ENCODE measurements at places on chromosomes 12 and 14.

DNA sequence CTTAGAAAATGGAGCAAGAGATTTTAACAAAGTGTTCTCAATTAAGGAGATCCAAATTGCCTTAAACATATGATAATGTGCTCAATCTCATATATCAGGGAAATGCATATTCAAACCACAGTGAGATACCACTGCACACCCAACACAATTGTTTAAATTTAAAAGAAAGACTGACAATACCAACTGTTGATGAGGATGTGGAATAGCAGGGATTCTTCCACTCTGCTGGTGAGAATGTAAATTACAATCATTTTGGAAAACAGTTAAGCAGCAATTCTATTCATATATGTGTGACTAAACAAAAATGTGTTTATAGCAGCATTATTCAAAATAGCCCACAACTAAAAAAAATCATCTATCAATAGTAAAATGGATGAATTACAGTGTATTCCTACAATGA is 144.2 kb downstream of the KICS2 start:
- DNase-seq = no peak

- DNase-seq = no peak
Measured at GRCh38 chr12:122856999-122857671, 21.9 kb downstream of the HIP1R start.

- DNase-seq = no peak
Measured at GRCh38 chr14:76351941-76352340, 24.0 kb upstream of the ESRRB start.

DNA sequence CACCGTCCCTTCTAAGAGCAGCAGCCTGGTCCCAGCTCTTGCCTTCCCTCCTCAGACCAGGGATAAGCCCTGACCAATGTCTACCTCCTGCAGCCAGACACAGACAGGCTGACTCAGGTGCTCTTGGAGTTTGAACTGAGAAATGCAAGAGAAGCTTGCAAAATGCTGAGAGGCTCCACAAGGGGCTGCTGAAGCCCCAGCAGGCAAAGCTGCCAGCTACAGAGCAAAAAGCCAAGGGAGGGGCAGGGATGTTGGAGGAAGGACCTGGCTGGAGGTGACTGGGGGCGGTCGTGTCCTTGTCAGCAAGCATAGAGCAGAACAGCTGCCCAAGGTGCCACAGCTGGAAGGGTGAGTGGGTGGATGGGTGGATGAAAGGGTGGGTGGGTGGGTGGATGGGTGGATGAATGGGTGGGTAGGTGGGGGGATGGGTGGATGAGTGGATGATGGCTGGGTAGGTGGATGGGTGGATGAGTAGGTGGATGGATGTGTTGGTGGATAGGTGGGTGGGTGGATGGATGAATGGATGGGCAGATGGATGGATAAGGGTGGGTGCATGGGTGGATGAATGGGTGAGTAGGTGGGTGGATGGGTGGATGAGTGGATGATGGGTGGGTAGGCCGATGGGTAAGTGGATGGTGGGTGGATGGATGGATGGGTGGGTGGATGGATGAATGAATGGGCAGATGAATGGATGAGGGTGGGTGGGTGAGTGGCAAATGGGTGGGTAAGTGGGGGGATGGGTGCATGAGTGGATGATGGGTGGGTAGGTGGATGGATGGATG is 4.0 kb upstream of the INF2 start:
- no peak for DNase-seq

- DNase-seq = no peak
Measured at GRCh38 chr12:20421421-20421820, 53.1 kb downstream of the PDE3A start.

- DNase-seq = no peak
Measured at GRCh38 chr12:51519755-51520154, 71.3 kb upstream of the SCN8A start.

- no peak for DNase-seq
Measured at GRCh38 chr12:56157201-56158028, 744 bp upstream of the MYL6 start.

DNA sequence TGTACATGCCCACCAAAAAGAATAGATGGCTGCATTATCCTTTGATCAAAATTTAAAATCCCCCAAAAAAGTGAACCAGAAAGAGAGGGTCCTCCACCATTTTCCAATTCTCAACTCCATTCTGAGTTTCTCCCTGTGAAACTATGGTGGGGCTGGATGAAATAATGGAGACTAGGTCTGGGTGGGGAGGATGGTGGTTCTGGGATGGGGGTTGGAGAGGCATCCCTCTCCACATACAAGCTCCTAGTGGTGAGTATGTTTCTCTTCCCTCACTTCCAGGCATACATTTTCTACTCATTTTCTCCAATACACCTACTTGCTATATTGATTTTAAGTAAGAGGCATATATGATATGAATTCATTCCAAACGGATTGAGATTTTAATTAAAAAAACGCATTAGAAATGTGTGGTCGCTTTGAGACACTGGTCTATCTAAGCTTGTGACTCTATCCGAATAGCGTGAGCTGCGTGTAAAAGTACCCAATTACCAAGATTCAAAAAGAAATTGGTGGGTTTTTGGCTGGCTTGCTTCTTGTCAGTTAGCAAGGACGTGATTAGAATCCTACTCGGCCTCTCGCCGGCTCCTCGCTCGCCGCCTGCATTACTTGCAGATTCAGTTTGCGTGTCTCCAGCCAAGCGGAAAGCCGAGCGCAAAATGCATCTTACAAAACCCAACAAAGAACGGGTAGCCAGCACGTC is 3.4 kb downstream of the ASCL1 start:
- peak; percentile 33 for DNase-seq

- no peak for DNase-seq
Measured at GRCh38 chr12:62731055-62731820, 203.7 kb downstream of the PPM1H start.

DNA sequence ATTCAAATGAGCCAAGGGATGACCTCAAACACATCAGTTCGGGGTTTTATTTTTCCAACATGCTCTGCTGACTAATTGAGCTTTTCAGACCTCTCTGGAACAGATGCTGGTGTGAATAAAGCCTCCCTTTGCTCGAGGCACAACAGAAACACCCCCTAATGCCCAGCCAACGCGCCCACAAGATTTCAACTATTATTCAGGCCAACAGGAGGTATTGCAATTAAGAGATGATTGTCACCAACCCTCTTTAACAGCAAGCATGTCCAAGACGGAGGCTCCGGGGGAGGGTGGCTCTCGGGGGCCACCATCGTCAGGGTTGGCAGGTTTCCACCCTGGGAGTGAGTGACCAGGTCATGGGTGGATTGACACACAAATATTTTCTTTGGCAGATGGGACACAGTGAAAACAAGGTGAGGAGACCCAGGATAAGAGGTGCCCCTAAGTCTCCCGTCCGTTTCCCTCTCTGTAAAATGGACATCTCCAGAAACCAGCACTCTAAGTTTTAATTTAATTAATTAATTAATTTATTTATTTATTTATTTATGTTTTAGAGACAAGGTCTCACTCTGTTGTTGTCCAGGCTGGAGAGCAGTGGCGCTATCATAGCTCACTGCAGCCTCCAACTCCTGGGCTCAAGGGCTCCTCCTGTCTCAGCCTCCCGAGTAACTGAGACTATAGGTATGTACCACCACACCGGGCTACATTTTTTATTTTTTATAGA is 56.1 kb downstream of the MAP1LC3B2 start:
- no peak for DNase-seq

DNA sequence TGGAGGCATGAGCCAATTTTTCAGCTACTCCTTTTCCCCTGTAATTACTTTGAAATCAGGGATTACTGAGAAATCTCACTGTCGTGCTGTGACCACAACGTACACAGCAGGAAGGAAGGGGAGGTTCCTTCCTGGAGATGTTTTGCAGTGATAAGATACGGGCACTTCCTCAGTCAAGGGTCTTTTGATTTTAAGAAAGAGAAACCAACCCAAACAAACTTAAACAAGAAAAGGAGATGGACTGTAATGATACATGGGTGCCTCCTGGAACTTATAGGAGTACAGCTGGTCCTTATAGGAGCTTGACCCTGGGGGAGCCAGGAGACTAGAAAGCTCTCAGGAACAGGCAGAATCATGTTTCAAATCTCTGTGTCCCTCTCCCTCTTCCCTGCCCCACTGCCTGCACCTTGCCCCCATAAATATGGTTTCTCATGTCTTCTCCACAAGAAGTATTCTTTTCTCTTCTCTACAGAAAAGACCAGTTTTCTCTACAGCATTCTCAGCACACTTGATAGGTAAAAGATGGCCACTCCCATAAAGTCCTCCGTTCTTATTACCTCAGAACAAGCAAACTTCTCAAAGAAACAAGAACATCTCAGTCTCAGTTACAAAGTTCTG is 281.1 kb upstream of the AMIGO2 start:
- no peak for DNase-seq

GRCh38 chr12:118358612-118359540 is 13.8 kb downstream of the TAOK3 start:
- DNase-seq = no peak

DNA sequence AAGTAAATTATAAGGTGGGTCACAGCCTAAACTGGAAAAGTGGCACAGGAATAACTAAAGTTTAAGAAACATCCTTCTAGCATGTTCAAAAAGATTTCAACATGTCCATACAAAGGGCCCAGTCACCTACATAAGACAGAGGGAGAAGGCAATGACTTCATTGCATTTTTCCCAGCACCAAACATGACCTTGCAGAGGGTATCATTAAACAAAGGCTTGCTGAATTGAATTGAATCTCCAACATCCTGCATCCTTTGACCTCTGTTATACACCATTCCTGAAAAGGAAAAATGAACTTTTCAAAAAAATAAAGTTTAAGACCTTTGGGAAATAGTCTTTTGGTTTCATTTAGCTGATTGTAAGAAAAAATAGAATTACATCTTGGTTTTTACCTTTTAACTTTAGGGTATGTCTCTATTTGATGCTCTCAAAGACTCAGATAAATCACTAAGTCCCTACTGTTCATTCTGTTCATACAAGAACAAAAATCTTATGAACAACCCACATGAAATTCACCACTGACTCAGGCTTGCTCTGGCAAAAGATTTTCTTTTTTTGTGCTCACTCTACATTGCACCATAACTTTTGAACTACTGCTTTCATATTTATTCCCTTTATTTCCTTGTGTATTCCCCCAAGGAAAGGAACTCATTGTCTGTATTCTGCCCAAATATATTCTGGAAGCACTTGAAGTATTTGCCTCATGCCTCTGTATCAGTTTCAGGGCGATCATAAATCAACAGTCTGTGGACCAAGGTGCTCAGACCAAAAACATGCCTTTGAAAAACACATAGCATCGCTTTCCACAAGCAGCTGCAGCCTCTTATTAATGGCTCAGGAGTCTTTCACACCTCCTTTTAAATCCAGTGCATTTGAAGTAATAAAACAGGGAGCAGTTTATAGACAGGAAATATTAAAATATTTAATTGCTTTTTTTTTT is 121.7 kb downstream of the DUSP6 start:
- no peak for DNase-seq

GRCh38 chr14:93734086-93734822 is 54.0 kb downstream of the PRIMA1 start:
- DNase-seq = no peak

DNA sequence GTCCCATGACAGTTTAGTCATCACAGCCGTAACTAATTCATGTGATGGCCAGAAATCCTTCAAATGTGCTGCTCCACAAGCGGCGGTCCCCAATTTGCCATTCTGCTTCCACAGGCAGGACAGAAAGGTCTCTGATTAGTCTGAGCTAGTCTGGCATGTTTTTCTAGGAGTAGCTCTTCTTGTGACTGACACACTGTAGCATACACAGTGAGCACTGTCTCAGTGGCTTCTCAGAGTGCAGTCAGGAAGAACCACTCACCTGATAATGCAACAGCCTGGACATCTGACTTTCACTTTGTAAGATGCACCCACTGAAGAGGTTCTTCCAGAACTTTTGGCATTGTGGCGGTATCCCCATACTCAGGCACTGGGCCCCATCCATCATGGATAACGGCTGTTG is 1266.2 kb downstream of the TMEM121 start:
- DNase-seq = no peak

GRCh38 chr14:66716227-66716626 is 208.3 kb downstream of the GPHN start:
- no peak for DNase-seq

DNA sequence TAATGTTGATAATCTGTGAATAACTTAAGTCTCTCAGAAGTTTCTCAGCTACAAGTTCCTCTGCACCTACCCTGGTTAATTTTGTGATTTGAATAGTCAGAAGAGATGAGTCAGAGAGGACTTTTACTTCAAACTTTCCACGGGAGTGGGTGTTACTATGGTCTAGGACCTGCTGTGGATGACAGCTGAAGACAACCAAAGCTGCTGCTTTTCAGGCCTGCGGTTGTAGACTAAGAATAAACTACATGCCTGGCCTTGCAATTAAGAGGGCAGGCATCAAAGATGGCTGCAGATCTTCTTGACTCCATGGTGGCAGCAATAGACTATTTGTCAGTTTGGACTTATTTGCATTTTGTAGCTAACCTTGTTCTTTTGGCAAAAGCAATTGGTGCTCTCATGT is 227.1 kb upstream of the KRR1 start:
- DNase-seq = no peak

GRCh38 chr14:39488600-39488999 is 56.4 kb upstream of the FBXO33 start:
- peak; percentile 17 for DNase-seq

DNA sequence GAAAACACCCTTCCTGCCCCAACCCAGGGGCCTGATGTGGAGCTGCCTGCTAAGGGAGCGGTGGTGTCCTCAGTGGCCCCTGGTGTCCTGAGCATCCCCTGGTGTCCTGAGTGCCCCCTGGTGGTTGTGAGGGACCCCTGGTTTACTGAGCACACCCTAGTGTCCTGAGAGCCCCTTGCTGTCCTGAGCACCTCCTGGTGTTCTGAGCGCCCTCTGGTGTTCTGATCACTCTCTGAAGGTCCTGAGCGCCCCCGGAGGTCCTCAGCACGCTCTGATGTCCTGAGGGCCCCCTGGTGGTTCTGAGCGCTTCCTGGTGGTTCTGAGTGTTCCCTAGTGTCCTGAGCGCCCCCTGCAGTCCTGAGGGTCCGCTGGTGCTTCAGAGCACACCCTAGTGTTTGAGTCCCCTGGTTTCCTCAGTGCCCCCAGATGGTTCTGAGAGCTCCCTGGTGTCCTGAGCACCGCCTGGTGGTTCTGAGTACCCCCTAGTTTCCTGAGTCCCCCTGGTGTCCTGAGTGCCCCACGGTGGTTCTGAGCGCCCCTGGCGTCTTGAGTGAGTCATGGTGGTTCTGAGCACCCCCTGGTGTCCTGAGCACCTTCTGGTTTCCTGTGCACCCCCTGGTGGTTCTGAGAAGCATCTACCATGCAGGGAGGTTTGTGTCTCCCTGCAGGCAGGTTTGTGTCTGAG is 1004.2 kb downstream of the TMEM121 start:
- DNase-seq = no peak

GRCh38 chr12:41907021-41907420 is 237.7 kb downstream of the GXYLT1 start:
- DNase-seq = peak; percentile 34

GRCh38 chr12:23699031-23699430 is 250.4 kb downstream of the SOX5 start:
- no peak for DNase-seq

Data from amygdala (tissue), 56 donors.